ENCODE measurements at places on chromosomes 12 and 14.
A peak's percentile ranks its signal among the peaks of the same experiment; 100 is the strongest.

DNA sequence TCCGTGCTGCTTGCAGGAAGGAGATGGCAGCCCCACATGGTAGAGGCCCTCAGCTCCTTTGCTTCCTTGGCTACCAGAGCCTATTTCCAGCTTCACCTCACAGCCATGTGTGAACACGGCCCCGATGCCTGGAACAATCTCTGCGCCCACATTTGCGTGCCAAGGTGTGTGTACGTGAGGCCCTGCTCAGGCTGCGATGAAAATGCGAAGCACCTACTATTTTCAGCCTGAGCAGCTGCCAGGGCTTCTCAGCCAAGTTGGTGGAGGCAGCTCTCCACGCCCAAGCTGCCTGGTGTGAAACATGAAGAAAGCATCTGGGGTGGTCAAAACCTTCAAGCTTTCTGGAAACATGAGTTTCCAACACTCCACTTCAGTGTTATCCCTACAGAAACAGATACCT, 177.8 kb upstream of the EGLN3 start:
- DNase-seq = no peak

DNA sequence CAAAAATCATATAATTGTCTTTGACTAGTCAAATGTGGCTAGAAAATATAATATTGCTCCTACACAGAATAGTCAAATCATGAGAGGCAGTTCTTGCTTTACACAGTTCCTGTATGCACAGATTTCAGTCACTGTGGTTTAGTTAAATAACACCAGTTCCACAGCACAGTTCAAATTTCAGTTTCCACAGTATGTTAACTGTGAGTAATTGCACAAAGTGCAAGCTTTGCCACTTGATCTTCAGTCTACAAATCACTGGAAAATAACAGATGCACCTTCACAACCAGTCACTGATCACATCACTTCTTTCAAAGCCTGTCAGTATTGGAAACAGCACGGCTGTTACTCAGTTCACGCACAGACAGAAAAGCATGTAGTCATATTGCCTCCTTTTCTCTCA, 38.7 kb downstream of the KCNH5 start:
- no peak for DNase-seq

- no peak for DNase-seq
These were observed 19.4 kb upstream of the EIF5 start for GRCh38 chr14:103314496-103315277.

- peak; percentile 43 for DNase-seq
These were observed at the start of gene GPR68 for GRCh38 chr14:91244501-91244901. GPR68 (minus strand) TSS chr14:91244704; CDS start chr14:91235050, 9,654 bp downstream.

- peak; percentile 94 for DNase-seq
These were observed 17.5 kb downstream of the MTRFR start for GRCh38 chr12:123250471-123251383.

DNA sequence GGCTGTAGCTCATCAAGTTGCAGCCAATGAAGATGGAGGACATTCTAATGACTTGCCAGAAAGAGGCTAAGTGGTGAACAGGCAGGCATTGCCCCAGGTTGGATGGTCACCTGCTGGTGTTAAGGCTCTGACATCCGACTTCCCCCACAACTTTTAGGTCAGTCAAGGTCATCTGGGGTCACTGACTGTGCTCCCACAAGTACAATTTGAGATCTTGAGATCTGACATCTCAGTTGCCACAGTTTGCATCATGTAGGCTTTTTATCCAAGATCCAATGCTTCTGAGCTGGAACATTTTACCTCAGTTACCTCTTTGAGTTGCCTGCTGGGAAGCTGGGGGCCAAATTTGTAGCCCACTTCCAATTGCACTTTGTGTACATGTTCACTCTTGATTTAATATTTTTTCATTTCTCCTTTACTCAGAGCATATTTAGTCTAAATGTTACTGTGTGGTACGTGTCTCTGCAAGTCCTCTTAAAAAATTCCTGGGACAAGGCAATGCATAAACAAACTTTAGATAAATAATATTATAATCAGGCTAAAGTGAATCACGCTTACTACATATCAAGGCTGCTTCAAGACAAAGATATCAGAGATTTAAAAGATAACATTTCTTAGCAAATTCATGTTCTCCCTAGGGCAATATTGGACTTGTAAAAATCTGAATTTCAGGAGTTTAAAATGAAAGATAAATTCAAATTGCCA, 61.4 kb downstream of the SEL1L start:
- no peak for DNase-seq

DNA sequence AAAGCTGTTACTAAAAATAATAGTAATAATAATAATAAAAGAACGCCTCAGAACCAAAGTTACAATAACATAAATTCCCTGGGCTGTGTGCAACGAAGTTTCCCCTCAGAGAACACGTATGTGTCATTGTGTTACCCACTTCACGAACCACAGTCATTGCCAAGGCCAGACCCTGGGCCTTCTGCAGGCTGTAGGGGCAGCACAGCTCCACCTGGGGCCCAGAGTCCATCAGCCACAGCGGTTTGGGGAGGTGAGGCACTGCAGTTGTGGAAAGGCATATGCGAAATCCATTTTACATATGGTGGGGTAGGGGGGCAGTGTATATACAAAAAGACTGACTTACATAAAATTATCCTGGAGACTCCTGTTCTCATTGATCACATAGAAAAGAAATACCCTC, 56.1 kb downstream of the ESR2 start:
- DNase-seq = no peak

DNA sequence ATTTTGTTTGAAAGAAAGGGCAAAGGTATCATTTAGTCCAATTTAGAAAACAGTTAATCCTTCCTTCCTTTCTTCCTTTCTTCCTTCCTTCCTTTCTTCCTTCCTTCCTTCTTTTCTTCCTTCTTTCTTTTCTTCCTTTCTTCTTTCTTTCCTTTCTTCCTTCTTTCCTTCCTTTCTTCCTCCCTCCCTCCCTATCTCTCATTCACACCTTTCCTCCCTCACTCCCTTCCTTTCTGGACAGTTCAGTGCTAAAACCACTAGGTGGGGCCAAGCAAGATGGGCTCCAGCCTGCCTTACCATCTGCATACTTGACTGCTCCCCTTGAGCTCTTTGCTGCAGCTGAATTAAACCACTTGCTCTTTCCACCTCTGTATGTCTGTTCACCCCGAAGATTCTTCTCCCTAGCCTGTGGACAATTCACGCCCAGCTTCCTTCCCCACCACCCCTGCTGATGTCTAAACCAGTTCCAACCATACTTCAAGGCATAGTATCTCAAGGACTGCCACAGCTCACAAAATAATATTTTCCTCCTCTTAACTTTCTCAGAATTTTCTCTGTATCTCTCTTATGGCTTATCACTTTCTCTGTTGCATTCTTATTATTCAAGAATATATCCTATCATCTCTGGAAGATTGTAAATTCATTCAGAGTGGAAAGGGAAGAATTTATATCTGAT, 78.0 kb downstream of the DBX2 start:
- DNase-seq = no peak

- DNase-seq = peak; percentile 93
These were observed 1.9 kb upstream of the PIWIL1 start for GRCh38 chr12:130335517-130336392.

DNA sequence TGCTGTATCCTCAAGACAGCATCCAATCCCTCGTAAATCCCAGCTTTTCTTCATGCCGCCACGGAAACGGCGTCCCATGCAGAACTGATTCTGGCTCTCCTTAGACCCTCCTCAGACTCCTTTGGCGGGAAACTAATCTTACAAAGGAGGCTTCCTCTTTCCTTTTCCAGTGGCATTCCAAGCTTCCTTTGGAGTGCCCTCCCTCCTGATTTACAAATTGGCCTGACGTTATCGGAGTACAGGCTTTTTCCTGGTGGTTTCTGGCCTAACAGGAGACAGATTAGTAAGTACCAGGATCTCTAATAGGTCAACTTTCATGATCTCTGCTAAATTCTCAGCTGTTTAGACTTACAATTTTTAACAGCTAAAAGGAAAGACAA, 1.3 kb upstream of the ZDHHC17 start:
- no peak for DNase-seq

DNA sequence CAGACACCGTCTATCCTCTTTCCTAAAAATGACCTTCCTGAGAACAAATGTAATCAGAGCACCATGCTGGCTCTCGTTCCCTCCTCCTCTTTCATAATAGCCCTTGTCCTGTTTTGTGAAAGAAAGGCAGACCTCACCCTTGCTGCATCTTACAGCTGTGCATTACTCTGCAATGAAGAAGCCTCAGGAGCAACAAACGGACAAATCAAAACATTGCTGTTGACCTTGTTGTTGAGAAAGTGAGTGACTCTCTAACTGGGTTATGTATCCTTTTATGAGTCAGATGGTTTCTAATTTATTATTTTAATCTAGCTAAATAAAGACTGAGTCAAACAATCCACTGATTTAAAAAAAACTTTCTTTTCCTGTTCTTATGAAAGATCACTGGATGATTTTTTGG, 180.9 kb downstream of the RPS29 start:
- no peak for DNase-seq

- no peak for DNase-seq
These were observed 59.6 kb upstream of the LRTM2 start for GRCh38 chr12:1760566-1761382.

- DNase-seq = peak; percentile 16
These were observed 31.6 kb downstream of the KCNC2 start for GRCh38 chr12:75177997-75178396.

DNA sequence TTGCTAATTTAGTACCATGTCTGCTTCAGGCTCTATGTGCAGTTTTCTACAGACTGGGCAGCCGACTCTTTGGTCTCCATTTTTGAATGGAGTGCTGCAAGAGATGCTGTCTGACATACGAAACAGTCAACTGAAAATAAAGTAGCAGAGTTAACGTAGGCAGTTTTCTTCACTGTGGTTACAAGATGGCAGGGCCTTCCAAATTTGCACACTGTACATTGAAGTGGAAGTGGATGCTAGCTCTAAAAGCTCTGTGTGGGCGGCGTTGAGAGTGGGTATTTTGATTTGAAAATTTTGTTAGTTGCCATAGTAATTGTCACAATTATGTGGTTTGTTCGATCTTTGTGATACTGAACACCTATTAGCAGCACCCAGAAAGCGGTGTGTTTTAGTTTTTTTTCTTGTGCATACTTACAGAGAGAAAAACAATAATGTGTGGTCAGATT, 154.9 kb upstream of the ATP2B1 start:
- no peak for DNase-seq

DNA sequence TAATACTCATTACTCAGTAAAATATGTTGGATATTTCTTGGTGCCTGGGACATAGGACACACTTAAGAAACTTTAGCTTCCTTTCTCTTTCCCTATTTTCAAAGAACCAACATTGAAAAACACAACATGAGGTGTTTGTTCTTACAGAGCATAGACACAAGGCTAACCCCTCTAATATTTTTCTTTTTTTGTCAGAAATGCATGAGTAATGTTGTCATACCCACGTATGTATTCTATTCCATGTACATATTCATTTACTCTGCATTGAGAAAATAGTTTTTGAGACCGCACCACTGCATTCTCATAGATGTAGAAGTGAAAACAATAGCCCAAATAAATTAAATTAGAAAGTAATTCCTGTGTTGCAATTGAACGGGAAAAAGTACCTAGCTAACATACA, 13.0 kb downstream of the PAX9 start:
- DNase-seq = no peak

DNA sequence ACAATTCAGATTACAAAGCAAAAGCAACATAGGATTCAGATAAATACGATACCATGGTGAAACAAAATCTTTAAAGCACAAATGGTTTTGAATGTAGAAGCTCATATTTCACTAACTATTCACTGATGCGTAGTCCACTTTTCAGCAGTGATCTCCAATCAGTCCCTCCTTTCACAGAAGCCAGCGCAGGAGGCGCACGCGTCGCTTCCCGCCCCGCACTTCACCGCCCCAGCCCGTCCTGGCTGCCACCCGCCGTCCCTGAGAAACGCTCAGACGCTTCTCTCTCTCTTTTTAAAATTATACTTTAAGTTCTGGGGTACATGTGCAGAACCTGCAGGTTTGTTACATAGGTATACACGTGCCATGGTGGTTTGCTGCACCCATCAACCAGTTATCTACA, 19.8 kb upstream of the CHFR start:
- no peak for DNase-seq

DNA sequence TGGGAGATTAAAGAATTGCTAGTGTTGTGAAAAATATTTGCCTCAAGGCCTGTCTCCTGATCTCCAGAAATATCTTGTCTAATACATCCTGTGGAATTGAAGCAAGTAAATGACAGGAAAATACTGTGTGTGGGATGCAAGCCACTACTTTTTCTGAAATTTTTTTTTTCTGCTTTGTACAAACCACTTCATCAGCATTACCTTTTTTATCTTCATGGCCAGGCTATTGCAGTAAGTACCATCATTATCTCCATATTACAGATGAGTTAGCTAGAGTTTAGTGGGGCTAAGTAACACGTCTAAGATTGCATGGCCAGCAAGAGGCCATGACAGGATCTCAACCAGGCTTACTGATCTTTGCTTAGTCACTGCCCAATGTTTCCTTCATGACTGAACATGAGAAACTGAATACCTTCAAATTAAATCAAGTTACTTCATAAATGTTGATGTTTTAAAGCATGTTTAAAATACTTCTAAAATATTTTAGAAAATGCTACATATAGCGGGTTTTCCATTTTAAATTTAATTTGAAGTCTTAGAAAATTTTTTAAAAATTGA, 273.7 kb downstream of the SLC6A15 start:
- no peak for DNase-seq

DNA sequence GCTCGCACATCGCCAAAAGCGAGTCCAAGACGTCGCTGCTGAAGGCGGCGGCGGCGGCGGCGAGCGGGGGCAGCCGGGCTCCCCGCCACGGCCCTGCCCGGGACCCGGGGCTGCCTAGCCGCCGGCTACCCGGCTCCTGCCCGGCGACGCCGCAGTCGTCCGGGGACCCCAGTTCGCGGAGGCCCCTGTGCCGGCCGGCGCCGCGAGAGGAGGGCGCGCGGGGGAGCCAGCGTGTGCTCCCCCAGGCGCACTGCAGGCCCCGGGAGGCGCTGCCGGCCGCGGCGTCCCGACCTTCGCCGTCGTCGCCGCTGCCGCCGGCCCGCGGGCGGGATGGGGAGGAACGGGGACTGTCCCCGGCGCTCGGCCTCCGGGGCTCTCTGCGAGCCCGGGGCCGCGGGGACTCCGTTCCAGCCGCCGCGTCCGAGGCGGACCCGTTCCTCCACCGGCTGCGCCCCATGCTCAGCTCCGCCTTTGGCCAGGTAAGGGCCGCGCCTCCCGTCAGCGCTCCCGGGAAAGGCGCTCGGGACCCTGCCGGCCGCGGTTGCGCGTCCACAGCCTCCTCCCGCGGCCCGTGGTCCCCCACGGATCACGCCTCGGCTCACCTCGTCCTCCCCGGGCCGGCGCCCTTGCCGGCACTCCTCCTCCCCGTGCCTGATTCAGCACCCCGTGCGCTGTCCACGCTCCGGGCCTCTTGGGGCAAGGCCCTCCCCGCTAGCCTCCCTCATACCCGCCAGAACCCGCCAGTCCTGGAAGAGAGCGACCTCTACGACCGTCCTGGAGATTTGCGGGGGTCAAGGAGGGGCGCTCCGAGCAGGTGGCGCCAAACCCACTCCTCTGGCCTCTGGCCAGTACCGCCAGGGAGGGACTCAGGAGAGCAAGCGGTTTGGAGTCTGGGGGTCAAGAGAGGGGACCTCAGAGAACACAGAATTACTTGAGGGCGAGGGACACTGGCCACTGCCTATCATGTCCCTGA, 721 bp downstream of the CABP1 start:
- peak; percentile 21 for DNase-seq

GRCh38 chr14:77579780-77580179, 36.7 kb downstream of the SPTLC2 start:
- DNase-seq = no peak

Data from NCI-H510A treated with DMSO at 0.1 percent for 48 hours (cell line).